ENCODE measurements at places on chromosomes 4 and X. TPM values are rescaled to one million over a fixed set of nuclear protein-coding genes. Genes with fewer than 3 reads are reported as not detected.

EPGN gene
- total RNA-seq: not detected

RAB33A gene
- total RNA-seq: 3.6 TPM

ARHGAP36 gene
- total RNA-seq: not detected

UNC5C gene
- total RNA-seq: 0.70 TPM

SLC10A7 gene
- total RNA-seq: 10.5 TPM

FGFBP2 gene
- total RNA-seq: not detected

RPS6KA3 gene
- 21.8 TPM for total RNA-seq

Measured in osteocyte (in vitro differentiated cells).